Activated CD8-positive, alpha-beta memory T cell treated with anti-CD3 and anti-CD28 coated beads, Interleukin-2, amount 10 ng/mL, durations not matched to agents 7 days and 5 days (primary cell): ENCODE measurements at places on chromosomes 2 and 18.

GRCh38 chr2:24238158-24238557 is 63.3 kb downstream of the FAM228A start:
- no peaks in the 10 kb centered on the region for H3K27me3 ChIP-seq
- no peak overlapping the region for H3K27ac ChIP-seq
- H3K4me3 ChIP-seq, result no peak overlapping the region
- H3K4me1 ChIP-seq, result no peaks in the 10 kb centered on the region
- H3K36me3 ChIP-seq, result peaks cover 10% of the 10 kb centered on the region

GRCh38 chr2:142222715-142223114 is 91.9 kb upstream of the LRP1B start:
- no peak overlapping the region for H3K27ac ChIP-seq
- DNase-seq, result no peak
- H3K4me1 ChIP-seq, result no peaks in the 10 kb centered on the region
- H3K4me3 ChIP-seq, result no peak overlapping the region
- no peaks in the 10 kb centered on the region for H3K27me3 ChIP-seq

GRCh38 chr2:112803691-112804521 is 19.6 kb upstream of the IL1A start:
- no peak overlapping the region for H3K4me3 ChIP-seq
- H3K36me3 ChIP-seq, result peaks cover 22% of the 10 kb centered on the region
- H3K4me1 ChIP-seq, result peaks cover 44% of the 10 kb centered on the region

DNA sequence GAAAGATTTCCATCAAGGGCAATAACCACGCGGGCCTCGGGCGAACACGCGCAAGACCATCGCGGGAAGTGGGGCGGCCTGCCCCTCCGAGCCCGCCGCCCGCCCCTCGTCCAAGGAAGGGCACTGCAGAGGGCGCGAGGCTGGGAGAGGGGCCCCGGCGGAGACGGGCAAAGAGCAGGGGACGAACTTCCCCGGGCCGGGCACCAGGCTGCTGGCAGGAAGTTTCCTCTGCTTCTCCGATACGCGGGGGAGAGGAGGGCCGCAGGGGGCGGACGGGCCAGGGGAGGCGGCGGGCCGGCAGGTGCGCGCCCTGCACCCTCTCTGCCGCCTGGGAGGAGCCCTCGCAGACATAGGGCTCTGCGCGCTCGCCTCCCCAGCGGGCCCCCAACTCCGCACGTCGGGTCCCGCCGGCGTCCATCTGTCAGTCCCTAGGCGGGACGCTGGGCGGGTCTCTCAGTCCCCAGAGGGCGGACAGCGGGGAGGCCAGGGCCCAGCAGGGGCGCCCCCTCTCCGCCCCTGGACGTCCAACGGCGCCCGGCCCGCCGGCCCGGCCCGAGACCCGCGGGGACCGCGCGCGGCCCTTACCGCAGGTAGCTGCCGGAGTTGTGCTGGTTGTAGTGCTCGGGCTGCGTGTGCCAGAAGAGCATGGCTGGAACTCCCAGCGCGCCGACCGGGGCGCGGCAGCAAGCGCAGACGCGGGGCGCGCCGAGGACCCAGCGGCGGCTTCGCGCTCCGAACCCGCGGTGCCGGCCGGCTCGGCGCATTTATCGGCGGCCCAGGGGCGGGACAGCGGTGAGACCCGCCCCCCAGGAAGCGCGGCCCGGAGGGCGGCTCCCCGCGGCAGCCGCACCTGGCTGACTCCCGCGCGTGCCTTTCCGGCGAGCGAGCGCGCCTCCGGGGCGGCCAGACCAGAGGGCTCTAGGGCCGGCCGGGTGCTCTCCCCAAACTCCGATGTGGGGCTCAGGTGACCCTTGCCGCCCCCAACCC is at the start of gene TFCP2L1:
TFCP2L1 (minus strand) TSS at position 740 of the 987 bp plus-strand sequence; CDS start at position 647, 93 bp downstream.
- no peak for DNase-seq
- no peaks in the 10 kb centered on the region for H3K36me3 ChIP-seq
- H3K27ac ChIP-seq, result no peak within 1 kb of the TSS

- peaks cover 2% of the 10 kb centered on the region for H3K27me3 ChIP-seq
- H3K36me3 ChIP-seq, result no peaks in the 10 kb centered on the region
- peak; percentile 33 for DNase-seq
- H3K4me1 ChIP-seq, result peaks cover 35% of the 10 kb centered on the region
- H3K27ac ChIP-seq, result no peak overlapping the region
Observed at GRCh38 chr2:238495422-238495821, 68.7 kb downstream of the ASB1 start.

DNA sequence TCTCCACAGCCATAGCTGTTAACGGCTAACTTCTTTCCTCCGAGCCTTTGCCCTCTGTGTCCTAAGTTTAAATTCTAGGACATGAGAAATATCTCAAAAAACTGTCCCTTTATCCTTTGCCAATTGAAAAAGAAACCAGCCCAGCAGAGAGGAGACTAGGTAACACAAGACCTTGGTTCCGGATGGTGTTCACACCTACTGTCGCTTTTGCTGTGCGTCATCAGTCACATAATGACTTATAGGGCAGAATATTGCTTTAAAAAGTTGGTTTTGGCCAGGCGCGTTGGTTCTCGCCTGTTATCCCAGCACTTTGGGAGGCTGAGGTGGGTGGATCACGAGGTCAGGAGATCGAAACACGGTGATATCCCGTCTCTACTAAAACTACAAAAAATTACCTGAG is 66.2 kb downstream of the SP3 start:
- no peaks in the 10 kb centered on the region for H3K27me3 ChIP-seq
- H3K27ac ChIP-seq, result peak overlapping the region; percentile 89
- peaks cover 19% of the 10 kb centered on the region for H3K4me1 ChIP-seq
- DNase-seq, result peak; percentile 65

- DNase-seq, result no peak
- peak overlapping the region; percentile 72 for H3K27ac ChIP-seq
- no peaks in the 10 kb centered on the region for H3K27me3 ChIP-seq
- H3K4me3 ChIP-seq, result no peak overlapping the region
- peaks cover 2% of the 10 kb centered on the region for H3K36me3 ChIP-seq
Observed at GRCh38 chr2:25226827-25227226, 58.4 kb upstream of the POMC start.

GRCh38 chr2:141699573-141699972 is 431.2 kb downstream of the LRP1B start:
- no peaks in the 10 kb centered on the region for H3K4me1 ChIP-seq
- no peak for DNase-seq
- H3K27me3 ChIP-seq, result no peaks in the 10 kb centered on the region

DNA sequence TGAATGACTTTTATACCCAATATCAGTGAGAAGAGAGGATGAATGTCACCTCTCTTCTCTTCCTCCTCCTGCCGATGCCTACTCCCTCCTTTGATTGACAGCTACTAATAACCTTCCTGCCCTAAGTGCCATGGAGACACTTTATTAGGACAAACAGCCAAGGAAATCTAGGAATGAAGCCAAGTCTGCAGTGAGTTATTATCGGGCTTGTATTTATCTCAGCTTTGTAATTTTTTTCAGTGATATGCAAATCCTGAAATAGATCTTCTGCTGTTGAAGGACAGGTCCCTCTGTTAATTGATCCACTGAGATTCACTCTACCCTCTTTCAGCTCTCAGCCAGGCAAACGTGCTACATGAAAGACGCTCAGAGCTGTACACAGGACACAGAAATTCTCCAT is 686.7 kb downstream of the TMEM182 start:
- no peak for DNase-seq
- no peak overlapping the region for H3K27ac ChIP-seq
- H3K36me3 ChIP-seq, result no peaks in the 10 kb centered on the region

DNA sequence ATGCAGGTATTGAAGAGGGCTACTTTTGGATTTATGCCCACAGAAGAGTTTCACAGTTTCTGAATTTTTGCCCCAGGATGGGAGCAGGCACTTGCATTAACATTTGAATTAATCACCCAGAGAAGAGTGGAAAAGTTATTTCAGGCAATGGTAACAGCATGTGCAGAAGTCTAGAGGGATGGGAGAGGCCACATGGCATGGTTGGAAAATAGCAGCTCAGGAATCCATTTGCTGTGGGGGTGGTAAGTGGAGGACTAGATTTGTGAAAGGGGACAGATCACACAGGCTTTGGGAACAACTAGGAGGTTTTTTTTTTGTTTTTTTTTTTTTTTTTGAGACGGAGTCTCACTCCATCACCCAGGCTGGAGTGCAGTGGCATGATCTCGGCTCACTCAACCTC is 65.2 kb downstream of the NEDD4L start:
- H3K27me3 ChIP-seq, result peaks cover 10% of the 10 kb centered on the region
- no peaks in the 10 kb centered on the region for H3K36me3 ChIP-seq
- no peak overlapping the region for H3K4me3 ChIP-seq
- no peak for DNase-seq
- peaks cover 5% of the 10 kb centered on the region for H3K4me1 ChIP-seq

GRCh38 chr18:51425889-51426288 is 228.4 kb upstream of the MEX3C start:
- no peak overlapping the region for H3K4me3 ChIP-seq
- H3K4me1 ChIP-seq, result peaks cover 17% of the 10 kb centered on the region
- peaks cover 6% of the 10 kb centered on the region for H3K27me3 ChIP-seq
- no peak overlapping the region for H3K27ac ChIP-seq
- no peak for DNase-seq

DNA sequence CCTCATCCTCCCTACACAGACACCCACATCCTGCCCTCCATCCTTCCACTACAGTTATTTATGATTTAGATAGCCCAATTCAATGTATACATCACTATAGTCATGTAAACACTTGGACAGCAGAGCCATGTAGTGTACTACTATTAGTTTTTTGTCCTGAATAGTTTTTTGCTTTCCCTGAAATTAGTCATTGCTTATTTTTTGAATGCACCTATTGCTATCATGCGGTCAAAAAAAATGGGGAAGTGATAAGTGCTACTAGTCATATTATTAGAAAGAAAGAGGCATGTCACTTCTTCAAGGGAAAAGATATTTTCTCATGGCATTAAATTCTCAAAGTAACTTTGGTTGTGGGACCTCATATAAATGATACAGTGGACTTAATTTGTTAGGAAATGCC is 6.8 kb upstream of the GREB1 start:
- H3K27ac ChIP-seq, result no peak overlapping the region
- peaks cover 23% of the 10 kb centered on the region for H3K27me3 ChIP-seq
- DNase-seq, result no peak
- no peak overlapping the region for H3K4me3 ChIP-seq

GRCh38 chr2:47023332-47023731 is 107.7 kb upstream of the MCFD2 start:
- no peak for DNase-seq
- no peaks in the 10 kb centered on the region for H3K27me3 ChIP-seq
- H3K36me3 ChIP-seq, result peaks cover 9% of the 10 kb centered on the region
- no peaks in the 10 kb centered on the region for H3K4me1 ChIP-seq
- no peak overlapping the region for H3K4me3 ChIP-seq

DNA sequence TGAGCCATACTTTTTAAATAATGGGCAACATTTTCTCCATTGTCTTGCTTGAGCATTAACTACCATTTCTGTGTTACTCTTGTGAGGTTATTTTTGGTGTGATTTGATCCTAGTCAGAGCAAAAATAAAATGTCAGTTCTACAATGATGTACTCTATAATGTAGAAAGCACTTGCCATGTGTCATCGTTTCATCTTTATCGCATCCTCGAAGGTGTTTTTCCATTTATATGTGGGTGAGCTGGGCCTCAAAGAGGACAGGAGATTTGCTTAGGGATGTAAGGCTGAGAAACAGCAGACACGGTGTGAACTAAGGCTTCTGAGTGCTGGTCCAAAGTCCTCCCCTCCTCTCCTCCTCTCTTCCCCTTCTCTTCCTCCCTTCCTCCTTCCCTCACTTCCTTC is 199.8 kb downstream of the FAM210A start:
- H3K27me3 ChIP-seq, result no peaks in the 10 kb centered on the region
- no peak for DNase-seq
- no peak overlapping the region for H3K4me3 ChIP-seq
- H3K36me3 ChIP-seq, result no peaks in the 10 kb centered on the region

- H3K27me3 ChIP-seq, result no peaks in the 10 kb centered on the region
- H3K27ac ChIP-seq, result no peak overlapping the region
- peaks cover 4% of the 10 kb centered on the region for H3K4me1 ChIP-seq
- DNase-seq, result no peak
- H3K4me3 ChIP-seq, result no peak overlapping the region
Observed at GRCh38 chr2:1802469-1803216, 58.3 kb upstream of the PXDN start.

DNA sequence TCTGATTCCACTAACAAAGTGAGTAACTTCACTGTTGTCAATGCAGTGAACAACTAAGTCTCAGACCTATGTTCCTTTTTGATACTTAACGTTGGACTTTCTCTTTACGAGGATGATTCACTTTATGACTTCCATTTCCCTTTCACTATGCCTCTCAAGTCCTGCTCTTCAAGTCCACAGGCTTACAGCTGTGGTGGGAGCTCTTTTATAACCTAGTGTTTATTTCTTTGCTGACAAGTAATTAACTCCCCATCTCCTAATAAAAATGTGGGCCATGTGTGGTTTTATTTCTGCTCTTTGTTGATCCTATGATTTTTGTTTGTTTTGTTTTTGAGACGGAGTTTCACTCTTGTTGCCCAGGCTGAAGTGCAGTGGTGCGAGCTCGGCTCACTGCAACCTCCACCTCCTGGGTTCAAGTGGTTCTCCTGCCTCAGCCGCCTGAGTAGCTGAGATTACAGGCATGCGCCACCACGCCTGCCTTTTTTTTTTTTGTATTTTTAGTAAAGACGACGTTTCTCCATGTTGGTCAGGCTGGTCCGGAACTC is 142.1 kb downstream of the USP34 start:
- DNase-seq, result no peak
- no peak overlapping the region for H3K27ac ChIP-seq
- no peak overlapping the region for H3K4me3 ChIP-seq
- peaks cover 28% of the 10 kb centered on the region for H3K36me3 ChIP-seq

DNA sequence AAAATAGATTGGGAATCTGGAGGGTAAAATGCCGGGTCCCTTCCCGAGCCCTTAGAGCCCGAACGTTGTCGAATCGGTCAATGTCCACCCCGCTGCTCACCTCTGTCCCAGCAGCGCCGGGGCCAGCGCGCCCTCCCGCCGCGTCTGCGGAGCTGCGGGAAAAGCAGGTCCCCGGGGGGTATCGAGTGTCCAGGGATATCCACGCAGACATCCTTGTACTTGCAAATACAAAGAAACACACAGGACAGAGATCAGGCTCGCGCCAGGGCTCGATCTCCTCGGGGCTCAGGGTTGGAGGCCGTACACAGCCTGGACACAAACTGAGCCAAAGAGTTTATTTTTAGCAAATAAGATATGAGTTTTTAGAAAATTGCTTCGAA is 2.3 kb upstream of the GATA6 start:
- peaks cover 3% of the 10 kb centered on the region for H3K36me3 ChIP-seq
- peaks cover 76% of the 10 kb centered on the region for H3K27me3 ChIP-seq
- peaks cover 21% of the 10 kb centered on the region for H3K4me1 ChIP-seq
- no peak overlapping the region for H3K27ac ChIP-seq
